ENCODE measurements at places on chromosomes 16 and 17.

GRCh38 chr16:27489421-27489820, 60.3 kb downstream of the GTF3C1 start:
- no peak for DNase-seq

GRCh38 chr17:32222621-32223020, 43.0 kb upstream of the RHBDL3 start:
- no peak for DNase-seq

- DNase-seq = no peak
Measured at GRCh38 chr17:27109346-27109745, 184.6 kb upstream of the WSB1 start.

GRCh38 chr17:37300683-37301082, 75.1 kb upstream of the C17orf78 start:
- DNase-seq = no peak

DNA sequence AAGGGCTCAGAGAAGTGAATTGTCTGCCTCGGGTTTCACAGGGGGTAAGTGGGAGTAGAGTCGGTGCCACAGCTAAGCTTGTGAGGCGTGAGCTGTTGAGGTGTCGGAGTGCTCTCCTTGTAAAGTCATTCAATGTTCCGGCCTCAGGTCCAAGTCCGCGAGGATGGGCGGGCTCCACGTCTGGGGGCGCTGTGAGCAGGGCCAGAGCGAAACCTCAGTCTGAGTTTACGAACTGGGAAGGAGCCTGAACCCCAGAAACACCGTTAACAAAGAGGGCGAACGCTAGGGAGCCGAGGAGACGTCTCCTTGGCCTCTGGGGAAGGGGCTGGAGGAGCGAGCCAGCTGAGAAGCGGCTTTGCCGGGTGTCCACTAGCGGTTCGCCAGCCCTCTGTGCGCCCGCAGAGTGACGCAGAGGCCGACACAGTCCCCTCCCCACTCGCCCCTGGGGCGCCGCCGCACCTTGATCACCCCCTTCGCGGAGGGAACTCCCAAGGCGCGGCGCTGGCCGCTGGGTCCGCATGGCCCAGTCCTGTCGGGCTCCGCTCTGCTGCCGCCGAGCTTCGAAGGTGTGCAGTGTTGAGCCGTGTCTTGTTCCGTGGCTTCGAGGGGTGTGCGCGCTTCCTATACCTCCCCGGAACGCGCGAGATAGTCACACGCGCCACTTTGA, 4.9 kb downstream of the IRX3 start:
- DNase-seq = no peak

GRCh38 chr17:30344283-30345088, 10.6 kb upstream of the TMIGD1 start:
- peak; percentile 71 for DNase-seq

DNA sequence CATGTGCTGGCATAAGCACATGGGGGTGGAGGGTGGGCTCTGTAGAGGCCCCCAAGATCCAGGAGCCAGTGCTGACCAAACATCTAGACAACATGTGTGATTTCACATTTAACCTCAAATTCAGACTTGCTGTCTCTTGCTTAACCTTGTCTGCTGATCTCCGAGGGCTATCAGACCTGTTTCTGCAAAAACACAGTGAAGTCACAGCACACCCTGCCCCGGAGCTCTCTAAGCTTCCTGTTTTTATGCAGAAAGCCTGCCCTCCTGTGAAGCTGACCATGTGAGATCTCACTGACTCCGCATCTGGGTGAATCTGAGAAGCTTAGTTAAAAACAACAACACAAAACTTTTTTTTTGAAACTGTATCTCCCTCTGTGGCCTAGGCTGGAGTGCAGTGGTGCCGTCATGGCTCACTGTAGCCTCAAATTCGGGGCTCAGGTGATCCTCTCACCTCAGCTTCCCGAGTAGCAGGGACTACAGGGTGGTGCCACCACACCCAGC, 6.6 kb upstream of the DPEP2 start:
- peak; percentile 68 for DNase-seq

- DNase-seq = peak; percentile 53
Measured at GRCh38 chr16:56866955-56867830, 2.2 kb downstream of the SLC12A3 start.

DNA sequence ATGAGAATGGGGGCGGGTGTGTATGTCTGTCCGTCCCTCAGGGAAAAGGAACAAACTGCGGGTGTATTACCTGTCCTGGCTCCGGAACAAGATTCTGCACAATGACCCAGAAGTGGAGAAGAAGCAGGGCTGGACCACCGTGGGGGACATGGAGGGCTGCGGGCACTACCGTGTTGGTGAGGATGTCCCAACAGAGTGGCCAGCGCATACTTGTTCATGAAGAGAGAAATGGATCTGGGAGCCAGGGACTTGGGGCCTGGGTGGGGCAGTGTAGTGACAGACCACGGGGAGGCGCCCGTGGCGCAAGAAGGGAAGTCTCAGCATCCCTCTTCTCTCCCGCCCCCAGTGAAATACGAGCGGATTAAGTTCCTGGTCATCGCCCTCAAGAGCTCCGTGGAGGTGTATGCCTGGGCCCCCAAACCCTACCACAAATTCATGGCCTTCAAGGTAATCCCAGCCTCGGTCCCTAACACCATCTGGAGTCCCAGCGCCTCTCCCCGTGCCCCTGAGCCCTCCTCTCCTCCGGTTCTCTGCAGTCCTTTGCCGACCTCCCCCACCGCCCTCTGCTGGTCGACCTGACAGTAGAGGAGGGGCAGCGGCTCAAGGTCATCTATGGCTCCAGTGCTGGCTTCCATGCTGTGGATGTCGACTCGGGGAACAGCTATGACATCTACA, 3.5 kb upstream of the C17orf107 start:
- DNase-seq = no peak

DNA sequence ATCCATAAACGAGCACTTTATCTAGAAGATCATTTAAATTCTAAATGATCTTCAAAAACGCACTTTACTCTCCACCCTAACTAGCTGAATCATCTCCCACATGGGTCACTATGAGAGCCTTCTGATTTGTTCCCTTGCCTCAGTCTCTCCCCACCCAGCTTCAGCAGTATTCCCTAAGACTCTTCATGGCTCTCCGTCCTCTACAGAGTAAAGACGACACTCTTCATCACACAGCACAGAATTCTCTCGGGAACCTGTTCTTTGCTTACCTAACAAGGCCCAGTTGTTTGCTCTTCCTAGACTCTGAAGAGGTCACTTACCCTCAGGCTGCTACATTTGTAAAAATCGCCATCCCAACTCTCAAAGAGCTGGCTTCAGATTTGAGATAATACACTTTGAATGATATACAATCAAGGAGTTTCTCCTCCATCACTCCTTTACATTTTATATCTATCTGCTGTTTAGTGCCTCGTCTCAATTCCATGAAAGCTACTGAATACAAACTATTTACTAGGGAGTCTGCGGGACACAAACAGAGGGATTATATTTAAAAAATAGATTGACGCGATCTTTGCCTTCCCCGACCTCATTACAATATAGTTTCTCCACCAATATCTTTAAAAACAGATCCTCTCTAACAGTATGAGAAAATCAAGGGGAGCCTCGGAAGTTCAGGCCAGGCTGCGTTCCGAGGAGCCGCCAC, 511 bp upstream of the LIG3 start:
- no peak for DNase-seq

GRCh38 chr17:79098282-79098867, 23.8 kb downstream of the ENGASE start:
- DNase-seq = no peak

GRCh38 chr16:556474-557173, 3.6 kb upstream of the PRR35 start:
- no peak for DNase-seq

DNA sequence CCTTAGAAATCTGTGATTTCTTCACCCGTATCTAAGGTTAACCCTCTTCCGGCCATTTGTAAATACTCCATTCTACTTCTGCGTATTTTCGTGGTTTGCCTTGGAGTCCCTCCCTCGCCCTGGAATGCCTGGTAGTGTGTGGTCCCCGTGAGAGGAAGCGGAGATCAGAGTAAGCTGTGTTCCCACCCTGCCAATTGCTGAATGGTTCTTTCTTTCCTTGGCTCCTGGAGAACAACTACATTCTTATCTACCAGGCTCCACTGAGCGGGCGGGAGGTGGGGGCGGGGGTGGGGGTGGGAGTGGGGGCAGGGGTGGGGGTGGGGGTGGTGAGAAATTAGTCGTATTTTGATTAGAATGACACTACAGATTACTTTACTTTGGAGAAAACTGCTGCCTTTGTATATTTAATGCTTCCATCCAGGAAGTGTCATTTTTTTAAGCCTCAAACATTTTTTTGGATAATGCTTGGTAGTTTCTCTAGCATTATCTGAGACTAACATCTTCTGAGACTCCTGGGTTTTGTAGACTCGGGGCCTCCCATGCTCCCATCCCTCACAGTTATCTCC, 20.9 kb upstream of the FASN start:
- DNase-seq = peak; percentile 65

DNA sequence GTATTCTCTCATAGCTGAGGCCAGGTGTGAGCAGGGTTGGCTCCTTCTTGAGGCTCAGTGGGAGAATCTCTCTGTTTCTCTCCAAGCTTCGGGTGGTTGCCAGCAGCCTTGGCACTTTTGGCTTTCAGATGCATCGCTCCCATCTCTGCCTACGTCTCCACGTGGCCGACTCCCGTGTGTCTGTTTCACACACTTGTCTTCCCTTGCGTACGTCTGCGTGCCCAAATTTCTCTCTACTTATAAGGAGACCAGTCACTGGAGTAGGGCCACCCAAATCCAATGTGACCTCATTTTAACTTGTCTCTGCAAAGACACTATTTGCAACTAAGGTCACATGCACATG, 14.7 kb downstream of the OSBPL7 start:
- peak; percentile 21 for DNase-seq

DNA sequence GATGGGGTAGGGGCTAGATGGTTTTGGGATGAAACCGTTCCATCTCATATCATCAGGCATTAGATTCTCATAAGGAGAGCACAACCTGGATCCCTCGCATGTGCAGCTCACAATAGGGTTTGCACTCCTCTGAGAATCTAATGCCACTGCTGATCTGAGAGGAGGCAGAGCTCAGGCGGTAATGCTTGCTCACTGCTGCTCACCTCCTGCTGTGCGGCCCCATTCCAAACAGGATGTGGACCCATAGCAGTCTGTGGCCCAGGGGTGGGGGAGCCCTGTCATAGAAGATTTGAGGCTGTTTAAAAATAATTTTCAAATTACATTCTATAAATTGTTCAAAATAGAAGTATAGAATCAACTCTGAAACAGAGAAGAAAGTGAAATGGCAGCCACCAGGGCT, 50.8 kb downstream of the PHKB start:
- DNase-seq = no peak

DNA sequence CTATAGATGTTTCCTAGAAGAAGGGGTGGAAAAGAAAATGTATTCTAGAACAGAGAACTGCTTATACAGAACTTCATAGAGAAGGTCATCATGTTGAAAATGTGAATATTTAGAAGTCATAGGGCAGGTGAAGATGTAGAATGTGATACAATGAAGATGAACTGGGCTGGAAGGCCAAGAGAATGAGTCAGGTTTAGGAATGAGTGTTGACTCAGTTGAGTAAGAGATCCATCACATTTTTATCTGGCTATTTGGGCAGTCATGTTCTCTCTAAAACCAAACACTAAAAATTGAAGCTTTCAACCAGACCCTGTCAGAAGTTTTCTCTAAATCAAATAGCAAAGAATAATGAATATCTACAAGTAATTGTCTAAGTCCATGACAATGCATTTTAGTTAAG, 660.5 kb downstream of the KCNJ2 start:
- no peak for DNase-seq

DNA sequence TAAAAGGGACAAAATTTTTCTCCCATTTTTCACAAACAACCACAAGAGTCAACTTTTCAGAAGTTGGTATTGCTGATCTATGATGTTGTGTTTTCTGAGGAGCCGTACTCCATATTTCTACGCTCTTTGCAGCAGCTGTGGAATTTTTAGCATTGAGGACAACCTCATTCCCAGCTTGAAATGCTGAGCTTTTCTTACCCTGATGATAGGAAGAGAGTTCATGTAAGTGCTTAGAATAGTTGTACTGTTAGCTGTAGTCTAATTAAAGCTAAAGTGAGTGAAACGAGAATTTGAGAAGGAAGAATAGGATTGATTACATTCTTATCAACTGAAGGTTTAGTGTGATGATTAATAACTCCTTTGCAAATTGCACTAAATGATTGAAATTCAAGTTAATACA, 72.3 kb downstream of the NF1 start:
- DNase-seq = no peak

DNA sequence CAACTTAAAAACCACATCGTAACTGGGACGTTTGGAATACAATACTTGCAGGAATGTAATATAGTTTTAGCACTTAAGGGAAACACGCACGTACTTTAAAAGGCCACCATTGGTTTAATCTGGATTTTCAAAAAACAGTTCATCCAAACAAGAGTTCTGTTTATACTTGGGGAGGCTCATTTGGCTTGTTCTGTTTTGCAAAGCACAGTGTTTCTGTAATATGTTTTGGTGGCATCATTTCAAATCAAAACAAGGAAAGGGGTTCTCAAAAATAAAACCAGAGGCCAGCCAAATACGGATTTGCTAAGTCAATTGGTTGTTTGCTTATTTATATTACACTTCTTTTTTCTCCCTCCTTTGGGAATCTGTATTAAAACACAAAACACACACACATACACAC, 656.1 kb upstream of the SOX9 start:
- DNase-seq = no peak

GRCh38 chr16:6967796-6968320, 364.8 kb upstream of the RBFOX1 start:
- no peak for DNase-seq
